ENCODE measurements at places on chromosomes 3 and 15.

GRCh38 chr3:175512700-175513099, 653.6 kb downstream of the NAALADL2 start:
- DNase-seq: no peak

DNA sequence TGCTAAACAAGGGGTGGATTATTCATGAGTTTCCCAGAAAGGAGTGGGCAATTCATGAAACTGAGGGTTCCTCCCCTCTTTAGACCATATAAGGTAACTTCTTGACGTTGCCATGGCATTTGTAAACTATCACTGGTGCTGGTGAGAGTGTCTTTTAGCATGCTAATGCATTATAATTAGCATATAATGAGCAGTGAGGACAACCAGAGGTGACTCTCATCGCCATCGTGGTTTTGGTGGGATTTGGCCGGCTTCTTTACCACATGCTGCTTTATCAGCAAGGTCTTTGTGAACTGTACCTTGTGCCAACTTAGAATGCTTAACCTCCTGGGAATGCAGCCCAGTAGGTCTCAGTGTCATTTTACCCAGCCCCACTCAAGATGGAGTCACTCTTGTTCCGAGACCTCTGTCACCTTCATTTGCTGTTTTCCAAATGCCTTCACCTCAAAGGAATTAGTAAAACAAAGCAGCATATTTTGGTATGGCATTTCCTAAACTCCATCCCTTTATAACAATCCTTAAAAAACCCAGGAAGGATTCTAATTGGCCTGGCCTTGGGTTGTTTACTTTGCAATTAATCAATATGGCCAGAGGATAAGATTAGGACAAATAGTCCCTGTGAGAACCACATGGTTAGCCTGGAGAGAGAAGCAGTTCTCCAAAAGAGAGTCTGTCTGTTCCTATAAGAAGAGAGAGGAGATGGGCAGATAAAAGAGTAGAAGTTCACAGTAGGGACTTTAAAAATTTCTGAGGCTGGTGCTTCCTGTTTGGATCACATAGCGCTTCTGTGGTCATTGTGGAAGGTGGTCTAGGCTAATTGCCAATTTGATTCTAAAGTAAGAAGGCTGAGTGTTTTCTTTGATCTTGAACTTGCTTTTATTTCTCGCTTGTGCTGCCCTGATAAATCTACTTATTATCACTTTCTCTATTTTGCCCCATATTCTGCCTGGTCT, 155.2 kb upstream of the EOMES start:
- no peak for DNase-seq

- no peak for DNase-seq
Observed at GRCh38 chr15:29917600-29918597, 95.6 kb upstream of the TJP1 start.

- no peak for DNase-seq
Observed at GRCh38 chr3:128062033-128062745, 10.0 kb downstream of the SEC61A1 start.

- no peak for DNase-seq
Observed at GRCh38 chr15:29086001-29086400, 183.6 kb downstream of the NSMCE3 start.

DNA sequence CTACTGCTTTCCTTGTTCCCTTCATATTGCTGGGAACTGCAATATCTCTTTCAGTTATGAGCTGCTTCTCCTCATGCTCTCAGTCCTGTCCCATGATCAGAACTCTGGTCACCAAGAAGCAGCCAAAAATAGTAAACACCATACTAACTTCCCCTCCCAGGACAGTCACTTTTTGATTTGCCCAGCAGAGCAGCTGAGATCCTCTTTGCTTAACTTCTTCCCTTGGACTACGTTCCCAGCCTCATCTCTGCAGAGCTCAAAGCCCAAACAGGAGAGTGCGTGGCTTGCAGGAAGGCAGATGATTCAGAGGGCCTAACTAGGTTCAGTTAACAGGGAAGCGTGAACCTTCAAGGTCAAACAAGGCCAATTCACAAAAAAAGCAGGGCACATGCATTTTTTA, 153.2 kb downstream of the CTNNB1 start:
- DNase-seq: no peak

- peak; percentile 23 for DNase-seq
Observed at GRCh38 chr3:154121701-154122551, 736 bp downstream of the ARHGEF26 start.

DNA sequence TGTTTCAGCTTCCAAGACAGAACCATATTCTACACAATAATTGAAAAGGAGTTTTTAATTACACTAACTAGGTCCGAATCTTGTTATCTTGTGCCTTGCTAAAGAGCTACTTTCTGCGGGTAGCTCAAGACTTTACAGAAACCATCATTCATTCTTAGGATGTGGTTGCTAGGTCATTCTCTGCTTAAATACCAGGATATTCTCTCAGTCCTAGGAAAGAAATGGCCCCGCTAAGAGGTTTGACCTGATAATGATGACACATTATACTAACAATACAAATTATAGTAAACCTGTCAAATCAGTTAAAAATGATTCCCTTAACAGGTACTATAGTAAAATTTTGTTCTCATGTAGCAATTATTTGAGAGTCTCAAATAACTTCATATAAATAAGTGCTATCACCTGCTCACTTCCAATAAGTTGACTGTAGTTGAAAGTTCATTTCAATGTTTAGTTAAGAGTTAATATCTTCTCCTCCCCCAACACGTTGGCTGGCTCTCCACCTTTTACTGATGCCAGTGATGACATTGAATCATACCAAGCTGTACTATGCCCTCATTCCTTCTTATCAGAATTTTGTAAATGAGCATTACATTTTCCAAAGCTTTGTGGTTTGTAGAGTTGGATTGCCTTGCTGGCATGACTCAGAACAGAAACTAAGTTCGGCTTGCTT, 3.6 kb upstream of the C3orf85 start:
- DNase-seq: no peak

- no peak for DNase-seq
Observed at GRCh38 chr3:65268426-65268825, 580.6 kb upstream of the ADAMTS9 start.

DNA sequence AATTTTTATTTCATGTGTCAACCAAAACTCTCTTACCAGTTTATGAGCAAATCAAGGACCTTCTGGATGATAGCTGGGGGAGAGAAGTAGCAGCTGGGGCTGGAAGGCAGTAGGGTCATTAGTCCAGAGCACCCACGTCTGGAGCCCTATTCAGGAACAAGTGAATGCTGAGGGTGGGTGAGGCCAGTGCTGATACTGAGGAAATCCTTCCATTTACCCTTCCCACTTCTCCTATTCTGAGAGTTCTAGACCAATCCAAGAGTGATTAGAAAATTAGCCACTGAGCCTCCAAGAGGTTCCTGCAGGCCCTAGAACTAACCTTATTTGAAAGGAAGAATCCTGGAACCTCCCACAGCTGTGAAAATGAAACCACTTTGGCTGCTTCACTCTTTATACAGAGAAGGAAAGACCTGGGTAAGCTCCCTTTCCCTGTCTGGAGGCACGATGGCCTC, 46.2 kb upstream of the VILL start:
- DNase-seq: no peak

GRCh38 chr3:154307363-154307762, 16.9 kb downstream of the DHX36 start:
- DNase-seq: no peak

- peak; percentile 51 for DNase-seq
Observed at GRCh38 chr15:48644827-48645557, 517 bp downstream of the FBN1 start.

GRCh38 chr3:177680472-177680821, 483.2 kb upstream of the TBL1XR1 start:
- DNase-seq: no peak

DNA sequence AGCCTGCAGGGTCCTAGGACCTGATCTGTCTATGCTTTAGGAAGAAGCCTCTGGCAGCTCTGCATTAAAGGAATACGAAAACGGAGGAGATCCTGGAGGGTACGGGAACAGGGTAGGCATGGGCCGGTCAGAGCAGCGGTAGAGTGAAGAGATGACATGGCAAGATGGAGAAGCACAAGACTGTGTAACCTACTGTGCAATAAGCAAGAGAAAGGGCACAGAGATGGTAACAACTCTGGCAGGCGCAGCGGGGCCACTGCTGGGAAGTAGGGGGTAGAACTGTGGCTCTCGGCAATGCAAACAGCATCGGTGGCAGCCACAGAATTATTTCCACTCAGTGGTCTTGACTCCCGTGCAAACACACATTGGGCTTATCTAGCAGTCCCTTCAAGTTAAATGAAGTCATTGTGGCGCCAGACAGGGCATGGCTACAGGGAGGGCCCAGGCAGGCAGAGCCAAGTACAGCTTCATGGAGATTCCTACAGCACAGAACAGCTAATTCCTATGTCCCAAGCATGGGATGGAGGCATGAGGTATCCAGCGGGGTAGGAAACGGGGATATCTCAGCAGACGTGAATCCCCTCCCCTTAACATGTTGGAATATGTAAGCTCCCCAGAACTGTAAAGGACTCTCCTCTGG, 28.8 kb downstream of the WHAMM start:
- no peak for DNase-seq

- DNase-seq: no peak
Observed at GRCh38 chr3:31436830-31437229, 95.9 kb upstream of the STT3B start.

DNA sequence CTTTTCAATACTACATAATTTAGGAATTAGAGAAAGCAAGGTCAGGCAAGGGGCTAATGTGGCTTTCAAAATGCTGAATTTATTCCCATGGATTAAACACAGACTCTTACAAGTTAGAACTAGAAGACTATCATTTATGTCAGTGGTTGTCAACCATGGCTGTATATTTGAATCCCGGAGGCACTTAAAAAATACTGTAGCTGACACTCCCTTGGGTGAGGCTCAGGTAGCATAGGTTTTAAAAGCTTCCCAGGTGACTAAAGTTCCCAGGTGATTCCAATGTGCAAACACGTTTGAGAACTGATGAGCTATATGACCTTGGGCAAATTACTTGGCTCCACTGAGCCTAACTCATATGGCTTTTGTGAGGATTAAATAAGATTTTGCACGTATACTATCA, 29.6 kb downstream of the AAGAB start:
- no peak for DNase-seq

DNA sequence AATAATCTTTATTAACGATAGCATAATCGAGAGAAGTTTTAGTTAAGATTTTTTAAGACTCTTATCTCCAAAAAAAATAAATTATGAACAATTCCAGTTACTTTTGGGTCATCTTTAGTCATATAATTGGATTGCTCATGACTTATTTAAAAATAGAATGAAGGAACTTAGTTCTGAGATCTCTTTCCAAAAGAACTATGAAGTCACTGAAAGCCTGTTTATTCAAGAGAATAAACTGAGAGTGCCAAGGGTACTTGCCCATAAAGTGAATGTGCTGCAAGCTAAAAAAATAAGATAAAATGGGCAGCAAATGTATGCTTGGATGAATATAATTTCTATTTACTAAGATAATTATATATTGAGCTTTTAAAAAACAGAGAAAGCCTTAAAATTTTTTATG, 176.5 kb upstream of the PLSCR5 start:
- no peak for DNase-seq

GRCh38 chr3:33221241-33221640, 2.6 kb upstream of the SUSD5 start:
- peak; percentile 98 for DNase-seq

DNA sequence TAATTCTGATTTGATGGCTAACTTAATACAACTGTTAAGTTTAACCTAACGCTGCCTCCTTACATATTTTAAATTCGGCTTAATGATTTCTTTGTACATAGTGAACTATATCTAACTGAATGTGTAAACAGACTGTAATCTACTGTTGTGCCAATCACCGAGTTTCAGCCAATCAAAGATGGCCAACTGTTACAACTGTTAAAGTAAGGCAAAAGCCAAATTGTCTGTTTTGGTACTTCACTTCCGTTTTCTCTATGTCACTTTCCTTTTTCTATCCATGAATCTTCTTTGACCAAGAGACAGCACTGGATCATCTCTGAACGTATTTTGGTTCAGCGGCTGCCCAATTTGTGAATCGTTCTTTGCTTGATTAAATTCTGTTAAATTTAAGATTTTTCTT, 137.0 kb downstream of the LMLN start:
- no peak for DNase-seq

DNA sequence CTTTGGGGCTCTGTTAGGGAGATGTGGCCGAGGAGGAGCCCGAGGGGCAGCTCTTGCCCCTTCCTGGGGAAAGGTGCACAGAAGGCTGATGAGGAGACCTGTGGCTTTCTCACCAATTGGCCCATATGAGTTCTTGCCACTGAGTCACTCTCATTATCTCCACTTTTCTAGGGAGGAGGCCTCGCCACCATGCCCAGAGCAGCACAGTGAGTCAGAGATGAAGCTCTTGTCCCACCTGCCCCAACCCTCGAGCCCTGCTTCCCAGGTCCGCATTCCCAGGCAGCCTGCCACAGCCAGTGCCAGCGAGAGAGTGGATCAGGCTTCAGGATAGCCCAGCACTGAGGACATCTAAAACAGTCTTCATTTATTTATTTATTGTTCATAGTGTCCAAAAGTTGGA, 53.5 kb downstream of the AMOTL2 start:
- no peak for DNase-seq

DNA sequence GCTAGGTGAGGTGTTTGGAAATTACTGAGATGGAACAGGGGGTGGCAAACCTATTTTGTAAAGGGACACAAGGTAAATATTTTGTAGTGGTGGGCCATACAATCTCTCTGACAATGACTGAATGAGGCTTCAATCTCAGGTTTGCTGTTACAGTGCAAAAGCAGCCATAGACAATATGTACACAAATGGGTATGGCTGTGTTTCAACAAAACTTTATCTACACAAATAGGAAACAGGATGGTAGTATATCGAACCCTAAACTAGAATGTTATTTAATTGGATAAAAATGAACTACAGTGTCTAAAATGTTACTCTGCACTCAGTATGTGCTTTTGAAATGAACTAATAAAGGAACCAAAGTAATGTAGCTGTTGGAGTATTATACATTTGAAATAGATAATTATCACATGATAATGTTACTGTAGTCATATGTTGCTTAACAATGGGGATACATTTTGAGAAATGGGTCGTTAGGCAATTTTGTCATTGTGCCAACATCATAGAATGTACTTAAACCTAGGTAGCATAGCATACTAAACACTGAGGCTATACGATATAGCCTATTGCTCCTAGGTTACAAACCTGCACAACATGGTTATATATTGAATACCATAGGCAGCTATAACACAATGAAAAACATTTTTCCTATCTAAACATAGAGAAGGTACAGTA, 495.2 kb upstream of the TBL1XR1 start:
- DNase-seq: no peak

DNA sequence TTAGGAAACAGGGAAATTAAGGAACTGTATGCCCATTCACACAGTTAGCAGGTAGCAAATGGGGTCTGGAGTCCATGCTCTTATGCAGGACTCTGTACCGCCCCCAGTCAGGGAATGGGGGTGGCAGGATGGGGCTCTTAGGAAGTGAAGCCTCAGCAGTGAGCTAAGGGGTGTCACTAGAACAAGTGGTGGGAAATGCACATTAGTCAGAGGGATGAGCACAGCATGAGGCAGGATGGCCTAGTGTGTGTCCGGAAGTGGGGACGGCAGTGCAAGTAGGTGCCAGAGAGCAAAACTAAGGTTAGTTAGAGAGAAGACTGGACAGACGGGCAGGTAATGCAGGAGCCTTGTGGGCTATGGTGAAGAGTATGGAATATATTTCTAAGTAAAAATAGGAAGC, 60.7 kb downstream of the ST3GAL6 start:
- DNase-seq: no peak
